ENCODE measurements at places on chromosomes 3 and 15.

GRCh38 chr3:68667346-68667745 lies 265.0 kb downstream of the TAFA4 start:
- no peak for DNase-seq

DNA sequence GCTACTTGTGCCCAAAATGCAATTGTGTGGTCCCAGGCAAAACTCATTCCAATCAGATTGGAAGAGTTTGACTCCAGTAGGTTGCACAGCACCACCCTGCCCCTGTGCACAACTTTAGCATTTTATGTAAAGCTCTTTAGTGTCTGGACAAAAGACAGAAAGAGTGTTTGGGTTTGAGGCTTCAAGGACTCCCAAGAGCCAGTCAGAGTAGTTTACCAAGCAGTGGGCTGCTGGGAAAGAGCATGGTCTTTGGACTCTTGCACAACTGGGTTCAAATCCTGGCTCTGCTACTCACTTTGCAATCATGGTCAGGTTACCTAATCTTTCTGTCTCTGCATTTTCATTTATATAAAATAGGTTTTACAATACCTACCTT lies 75.8 kb upstream of the UMPS start:
- DNase-seq: no peak

DNA sequence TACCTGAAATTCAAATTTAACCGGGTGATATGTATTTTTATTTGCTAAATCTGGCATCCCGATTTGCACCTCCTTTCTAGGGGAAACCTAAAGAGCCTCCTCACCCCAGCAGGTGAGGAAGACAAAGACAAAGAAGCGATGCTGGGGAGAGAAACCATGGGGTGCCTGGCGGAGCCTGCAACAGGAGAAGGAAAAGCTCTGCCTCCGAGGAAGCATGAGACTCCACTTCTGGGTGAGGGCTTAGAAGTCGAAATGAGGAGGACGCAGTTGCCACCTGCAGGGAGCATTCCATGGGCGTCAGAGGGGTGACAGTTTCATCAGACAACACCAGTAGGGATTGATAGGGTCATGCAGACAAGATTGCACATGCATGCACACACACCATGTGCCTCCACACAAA lies 30.5 kb upstream of the LYZL4 start:
- DNase-seq: no peak

DNA sequence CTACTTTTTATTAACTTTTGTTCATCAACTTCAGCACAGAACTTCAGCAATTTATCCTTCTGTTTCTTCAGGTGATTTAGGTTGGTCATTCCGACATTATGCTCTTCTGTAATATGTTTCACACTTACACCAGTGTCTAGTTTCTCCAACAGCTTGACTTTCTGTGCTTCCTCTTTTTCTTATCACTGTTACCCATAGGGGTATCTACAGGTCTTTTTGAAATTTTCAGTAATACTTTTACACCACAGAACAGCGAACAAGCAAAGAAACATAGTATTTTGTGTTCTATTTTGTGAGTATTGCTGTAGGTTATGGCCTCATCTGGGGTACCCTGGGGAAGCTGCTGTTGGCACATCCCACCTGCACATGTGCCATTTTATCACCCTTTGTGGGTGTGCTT lies 260.7 kb downstream of the NSUN3 start:
- DNase-seq: no peak

GRCh38 chr3:64260431-64260830 lies 35.2 kb upstream of the PRICKLE2 start:
- DNase-seq: no peak

DNA sequence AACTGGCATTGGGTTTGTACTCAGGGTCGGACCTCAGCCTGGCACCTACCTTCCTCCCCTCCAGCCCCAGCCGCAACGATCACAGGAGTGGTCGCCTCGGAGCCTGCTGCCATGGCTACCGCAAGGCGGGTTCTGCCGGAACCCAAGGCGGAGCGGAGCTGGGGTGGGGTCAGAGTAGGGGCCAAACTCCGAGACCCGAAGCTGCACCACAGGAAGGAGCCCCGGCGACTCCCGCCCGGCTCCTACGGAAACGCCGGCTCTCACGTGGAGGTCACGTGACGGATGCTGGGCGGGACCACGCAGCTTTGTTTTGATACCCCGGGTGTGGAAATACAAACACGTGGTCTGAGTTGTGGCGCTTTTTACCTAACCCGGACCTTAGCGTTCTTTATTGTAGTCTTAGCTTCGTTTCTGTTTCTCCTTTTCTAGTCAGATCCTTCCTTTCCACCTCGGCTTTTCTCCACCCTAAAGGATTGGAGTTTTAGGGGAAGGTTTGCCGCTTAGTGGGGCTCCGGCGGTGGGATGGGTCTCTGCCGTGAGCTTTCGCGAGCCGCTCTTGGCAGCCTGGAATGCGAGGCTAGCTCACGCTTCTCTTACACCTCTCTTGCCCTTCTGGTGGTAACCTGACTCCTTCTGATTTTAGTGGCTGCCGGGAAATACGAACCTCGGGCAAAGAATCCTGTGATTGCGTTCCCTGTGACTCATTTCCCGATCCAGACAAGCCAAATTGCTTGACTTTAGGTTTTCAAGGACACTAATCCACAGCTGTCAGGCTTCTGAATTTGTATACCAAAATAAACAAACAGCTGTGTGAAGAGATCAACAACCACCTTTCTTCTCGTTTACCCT lies at the start of gene HSPBAP1:
Gene HSPBAP1, minus strand, starts transcription at position 264 of the 849 bp plus-strand sequence. Its CDS starts 151 bp downstream, at position 113.
- peak; percentile 90 for DNase-seq

- DNase-seq: no peak
These were observed 74.0 kb upstream of the TERB2 start for GRCh38 chr15:44882499-44882968.

DNA sequence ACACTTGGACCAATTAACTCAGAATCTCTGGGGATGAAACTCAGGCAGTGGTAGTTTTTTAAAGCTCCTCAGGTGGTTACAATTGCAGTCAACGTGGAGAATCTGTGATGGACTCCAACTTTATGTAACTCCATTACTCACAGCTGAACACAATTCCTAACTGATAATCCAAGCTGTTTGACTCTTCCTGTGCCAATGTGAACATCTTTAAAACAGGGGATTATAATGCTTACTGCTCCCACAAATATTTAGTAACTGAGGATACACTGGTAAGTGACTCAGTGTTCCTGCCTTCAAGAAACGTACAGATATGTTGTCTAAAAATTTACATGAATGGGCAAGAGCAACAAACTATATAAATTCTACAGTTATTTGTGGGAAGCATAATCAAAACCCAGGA lies 85.6 kb downstream of the OSBPL10 start:
- no peak for DNase-seq

GRCh38 chr3:131232711-131233267 lies 148.8 kb upstream of the NUDT16 start:
- DNase-seq: no peak

DNA sequence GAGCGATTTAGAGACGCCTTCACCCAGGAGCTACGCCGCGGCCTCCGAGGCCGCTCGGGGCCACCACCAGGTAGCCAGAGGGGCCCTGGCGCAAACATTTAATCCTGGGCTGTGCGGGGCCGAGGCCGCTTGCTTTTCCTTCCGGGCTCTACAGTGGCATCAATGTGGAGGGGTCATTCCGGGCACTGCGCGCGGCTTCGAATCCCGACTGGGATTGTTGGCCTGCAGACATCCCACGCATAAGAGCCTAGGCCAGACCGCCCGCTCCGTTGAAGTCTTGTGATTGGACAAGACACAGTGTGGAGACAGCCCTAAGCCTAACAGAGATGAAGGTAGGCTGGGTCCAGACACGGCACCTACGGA lies 568 bp upstream of the NCBP2 start:
- DNase-seq: peak; percentile 25

DNA sequence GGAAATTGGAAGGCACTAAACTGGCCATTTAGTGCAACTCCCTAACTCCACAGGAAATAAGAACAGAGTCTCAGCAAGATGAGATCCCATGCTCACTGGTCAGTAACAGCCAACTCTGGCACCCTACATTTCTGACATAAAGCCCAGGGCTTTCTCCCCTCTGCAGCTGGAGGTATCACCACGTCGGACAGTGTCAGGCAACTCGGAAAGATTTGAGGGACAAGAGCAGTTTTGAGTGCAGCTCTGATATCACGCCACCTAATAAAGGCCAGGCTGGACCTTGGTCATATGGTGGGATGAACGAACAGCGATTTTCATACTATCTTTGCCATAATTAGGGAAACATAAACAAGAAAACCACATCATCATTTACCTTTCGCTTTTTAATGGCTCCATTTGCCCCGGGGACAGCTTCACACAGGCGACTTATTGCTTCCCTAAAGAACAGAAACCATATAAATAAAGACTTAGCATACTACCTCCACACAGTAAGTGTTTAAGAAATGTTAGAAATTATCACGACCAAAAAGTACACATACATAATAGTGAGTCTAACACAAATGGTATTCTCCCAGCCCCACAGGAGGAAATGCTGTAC lies 12.5 kb downstream of the EID1 start:
- no peak for DNase-seq
